ENCODE measurements at places on chromosomes 4 and X. TPM values are rescaled to one million over a fixed set of nuclear protein-coding genes. Genes with fewer than 3 reads are reported as not detected.

The GPR173 gene
- 1.9 TPM for total RNA-seq

The TEC gene
- total RNA-seq: 0.79 TPM

The DDIT4L gene
- total RNA-seq: 0.26 TPM

The MMAA gene
- total RNA-seq: 5.5 TPM

The EGFL6 gene
- total RNA-seq: not detected

Data from bronchial smooth muscle cell (primary cell).